ENCODE measurements at places on chromosomes 11 and 22.

DNA sequence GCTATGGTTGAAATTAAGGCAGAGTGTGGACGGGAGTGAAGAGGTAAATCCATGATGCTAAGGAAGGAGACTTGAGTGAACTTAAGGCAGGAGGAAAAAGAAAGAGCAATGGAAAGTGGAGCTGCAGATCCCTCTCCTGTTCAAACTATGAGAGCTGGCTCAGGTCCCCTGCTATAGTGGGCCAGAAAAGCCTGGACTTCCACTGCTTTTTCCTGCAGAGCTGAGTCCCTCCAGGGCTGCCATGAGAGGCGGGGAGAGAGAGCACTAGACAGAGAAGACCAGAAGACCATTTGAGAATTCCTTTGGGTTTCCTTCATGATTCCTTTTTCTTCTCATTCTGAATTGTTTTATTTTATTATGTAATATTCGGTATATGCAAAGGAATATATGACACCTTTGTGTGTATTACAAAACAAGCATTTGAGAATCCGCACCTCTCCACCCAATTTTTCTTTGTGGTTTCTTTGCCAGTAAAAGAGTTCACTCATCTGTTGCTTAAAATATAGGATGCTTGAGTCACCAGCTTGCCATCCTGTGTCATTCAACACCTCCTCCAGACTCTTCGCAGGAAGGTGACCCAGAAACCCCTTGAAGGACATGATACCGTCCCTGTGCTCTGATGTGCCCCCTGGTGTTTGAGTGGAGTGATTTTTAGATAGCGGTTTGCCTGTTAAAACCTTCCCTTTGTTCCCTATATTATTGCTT, 24.4 kb downstream of the SREBF2 start:
- DNase-seq: peak; percentile 84

DNA sequence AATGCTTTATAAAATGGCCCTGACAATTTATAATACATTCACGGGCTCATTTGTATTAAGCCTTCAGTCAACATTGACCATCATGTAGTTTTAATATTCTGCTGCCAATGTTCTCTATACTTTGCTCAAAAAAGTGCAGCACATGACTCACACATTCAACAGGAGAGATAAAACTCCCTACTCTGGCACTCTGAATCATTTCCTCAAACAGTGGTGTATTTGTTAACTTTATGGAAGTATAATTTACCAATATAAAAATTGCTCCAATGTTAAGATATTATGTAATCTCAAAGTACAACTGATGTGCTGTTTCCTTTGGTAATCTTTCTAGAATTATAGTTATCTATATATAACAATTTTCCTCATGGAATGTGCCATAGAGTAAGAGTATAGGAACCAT, 39.9 kb downstream of the MAML2 start:
- DNase-seq: no peak

GRCh38 chr11:126303623-126304456, at the start of gene DCPS:
DCPS (plus strand) TSS chr11:126304060; CDS start chr11:126304081, 21 bp downstream.
- DNase-seq: peak; percentile 88

DNA sequence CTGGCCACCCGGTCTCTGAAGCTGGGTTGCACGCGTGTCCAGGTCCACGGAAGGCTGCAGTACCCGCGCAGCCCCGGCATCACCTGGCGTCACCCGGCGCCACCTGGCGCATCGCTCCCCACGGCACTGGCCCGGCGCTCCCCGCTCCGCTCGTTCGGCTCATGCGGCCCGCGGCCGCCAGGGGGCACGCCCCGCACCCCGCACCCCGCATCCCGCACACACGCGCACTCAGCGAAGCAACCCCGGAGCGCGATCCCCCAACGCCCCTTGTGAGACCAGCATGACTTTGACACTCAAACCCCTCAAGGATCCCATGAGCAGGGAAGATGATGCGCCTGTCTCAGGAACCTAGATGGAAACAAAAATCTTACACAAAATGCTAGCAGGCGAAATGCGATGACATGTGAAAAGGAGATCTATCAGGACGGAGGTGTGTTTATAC, 11.9 kb downstream of the B3GNT6 start:
- peak; percentile 68 for DNase-seq

GRCh38 chr11:59201353-59201752, 11.4 kb downstream of the MPEG1 start:
- DNase-seq: no peak

DNA sequence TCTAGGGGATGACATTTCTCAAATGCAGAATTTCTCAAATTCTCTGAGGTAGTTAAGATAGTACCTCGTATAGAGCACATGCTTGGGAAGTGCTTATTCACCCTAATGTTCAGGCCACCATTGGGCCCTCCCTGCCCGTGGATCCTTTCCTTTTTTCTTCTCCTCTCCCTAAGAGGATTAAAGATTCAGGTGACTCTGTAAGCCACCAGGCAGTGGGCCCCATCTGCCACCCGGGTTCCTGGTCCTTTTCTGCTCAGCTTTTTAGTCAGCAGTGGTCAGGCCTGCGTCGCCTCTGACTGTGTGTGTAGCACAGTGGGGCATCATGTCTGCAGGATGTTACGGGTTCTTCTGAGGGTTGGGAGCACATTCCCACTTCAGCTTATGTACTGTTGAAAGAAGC, 7.2 kb downstream of the CEP164 start:
- DNase-seq: no peak

GRCh38 chr11:125797641-125798040, 9.7 kb downstream of the PATE3 start:
- no peak for DNase-seq

- no peak for DNase-seq
Measured at GRCh38 chr11:12137938-12138731, 27.7 kb downstream of the MICAL2 start.

DNA sequence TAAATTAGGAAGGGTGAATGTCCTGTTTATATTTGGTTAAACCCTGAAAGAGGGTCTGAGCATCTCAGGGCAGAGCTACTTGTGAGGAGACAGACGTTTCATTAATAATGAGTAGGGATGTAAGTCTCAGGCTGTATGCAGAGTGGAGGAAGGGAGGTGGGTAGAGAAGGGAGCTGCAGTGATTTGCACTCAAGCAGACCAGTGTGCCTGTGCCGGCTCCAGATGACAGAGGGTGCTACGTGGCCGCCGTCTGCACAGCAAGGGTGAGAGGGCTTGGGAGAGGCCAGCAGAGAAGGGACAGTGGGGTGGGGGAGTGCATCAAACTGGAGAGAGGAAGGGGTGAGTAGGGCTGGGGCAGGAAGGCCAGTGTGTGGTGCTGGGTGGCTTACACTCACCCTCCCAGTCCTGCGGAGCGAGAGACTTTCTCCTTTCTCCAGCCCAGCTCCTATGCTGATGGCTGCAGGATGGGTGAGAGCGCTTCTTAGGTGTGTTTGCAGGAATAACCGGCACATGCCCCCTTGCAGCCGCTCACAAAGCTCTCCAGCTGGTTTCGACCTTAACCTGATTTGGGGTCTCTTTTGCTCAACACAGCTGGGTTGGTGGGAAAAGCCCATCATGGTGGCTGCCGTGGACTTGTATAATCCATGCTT, 130.6 kb downstream of the ST3GAL4 start:
- no peak for DNase-seq

GRCh38 chr22:42439821-42440674, 7.8 kb upstream of the NFAM1 start:
- no peak for DNase-seq

- DNase-seq: no peak
Measured at GRCh38 chr22:36573815-36574363, 44.9 kb upstream of the EIF3D start.

GRCh38 chr11:104390651-104391050, 226.7 kb upstream of the PDGFD start:
- DNase-seq: peak; percentile 33

GRCh38 chr22:29470159-29470855, 9.7 kb upstream of the NEFH start:
- peak; percentile 70 for DNase-seq

DNA sequence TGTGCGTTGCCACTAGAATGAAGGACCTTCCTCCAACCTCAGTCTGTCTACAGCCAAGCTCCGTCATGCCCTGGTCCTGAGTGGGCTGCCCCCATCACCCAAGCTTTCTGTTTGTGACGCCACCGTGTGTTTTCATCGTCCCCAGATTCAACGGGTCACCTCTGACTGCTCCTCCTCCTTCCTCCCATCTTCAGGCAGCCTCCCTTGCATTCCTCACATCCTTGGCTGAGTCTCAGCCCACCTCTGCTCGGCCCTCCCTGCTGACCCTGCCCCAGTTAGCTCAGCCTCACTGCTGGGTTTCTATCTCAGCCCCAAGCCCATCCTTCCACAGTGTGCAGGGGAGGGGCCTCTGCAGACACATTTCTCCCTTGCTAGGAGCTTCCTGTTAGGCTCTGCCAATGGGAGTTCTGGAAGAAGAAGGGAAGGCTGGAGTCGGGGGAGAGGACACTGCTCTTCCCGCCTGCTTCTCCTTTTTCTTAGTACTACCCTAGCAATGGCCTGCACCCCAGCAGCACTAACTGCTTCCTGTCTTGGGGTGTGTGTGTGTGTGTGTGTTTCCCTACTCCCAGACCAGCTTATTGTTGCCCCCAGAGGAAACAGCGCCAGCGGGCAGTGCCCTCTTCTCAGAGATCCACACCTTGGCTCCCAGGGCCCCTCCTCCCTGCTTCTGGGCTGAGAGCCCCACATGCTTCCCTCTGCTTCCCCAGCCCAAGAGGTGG, 5.2 kb downstream of the IFT27 start:
- DNase-seq: no peak

DNA sequence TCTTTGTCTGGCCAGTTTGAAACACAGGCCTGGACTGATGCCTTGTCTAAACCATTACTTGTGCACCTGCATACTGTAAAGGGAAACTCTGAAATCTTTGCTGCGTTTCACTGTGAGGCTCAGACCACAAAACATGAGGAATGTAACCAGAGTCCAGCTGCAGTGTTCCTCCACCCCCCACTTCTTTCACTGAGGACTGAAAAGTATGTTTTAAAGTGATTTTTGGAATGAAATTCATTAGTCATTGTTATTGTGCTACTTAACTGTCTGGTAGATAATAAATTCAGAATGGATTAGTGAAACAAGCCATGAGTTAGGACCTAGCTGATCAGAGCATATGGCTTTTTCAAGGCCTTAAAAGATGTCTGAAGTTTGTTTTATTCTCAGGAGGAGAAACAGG, 181.2 kb downstream of the WNT11 start:
- peak; percentile 28 for DNase-seq

DNA sequence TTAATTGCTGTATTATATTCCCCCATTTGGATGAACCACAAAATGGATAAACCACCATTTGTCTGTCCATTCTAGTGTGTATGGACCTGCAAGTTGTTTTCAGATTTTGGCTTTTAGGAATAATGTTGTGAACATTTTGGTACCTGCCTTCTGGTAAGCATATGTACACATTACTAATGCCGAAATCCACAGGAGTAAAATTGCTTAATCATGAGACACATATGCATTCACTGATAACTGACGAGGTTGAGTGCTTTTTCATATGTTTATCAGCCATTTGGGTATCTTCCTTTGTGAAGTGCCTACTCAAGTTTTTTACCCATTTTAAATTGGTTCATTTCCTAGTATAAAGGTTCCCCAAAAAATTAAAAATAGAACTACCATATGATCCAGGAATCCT, 34.2 kb downstream of the OSBP2 start:
- DNase-seq: no peak

- DNase-seq: no peak
Measured at GRCh38 chr11:109658190-109658589, 236.2 kb downstream of the C11orf87 start.

- no peak for DNase-seq
Measured at GRCh38 chr22:35912658-35913057, 116.0 kb downstream of the RBFOX2 start.

GRCh38 chr11:18720091-18720807, 5.7 kb downstream of the IGSF22 start:
- DNase-seq: no peak

- DNase-seq: peak; percentile 93
Measured at GRCh38 chr11:69524291-69524882, 42.9 kb downstream of the LINC01488 start.

DNA sequence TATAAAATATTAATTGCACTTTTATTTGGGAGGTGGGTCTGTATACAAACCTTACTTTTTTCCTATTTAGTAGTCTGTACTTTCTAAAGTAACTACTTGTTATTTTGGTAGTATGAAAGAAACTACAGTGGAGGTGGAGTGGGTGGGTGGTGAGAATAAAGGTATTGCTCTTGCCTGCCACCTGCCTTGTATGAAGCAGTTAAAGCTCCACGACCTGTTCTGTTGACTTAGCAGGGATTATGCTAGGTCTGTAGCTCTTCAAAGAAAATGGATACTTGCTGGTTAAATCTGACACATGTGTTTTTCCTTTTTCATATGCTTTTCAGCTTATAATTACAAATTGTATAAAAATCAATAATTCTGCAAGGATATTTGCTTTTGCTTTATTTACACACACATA, 111.9 kb downstream of the EHF start:
- DNase-seq: no peak

GRCh38 chr11:19493446-19494213, 219.0 kb upstream of the NAV2 start:
- DNase-seq: no peak

GRCh38 chr22:44622147-44622427, 79.9 kb upstream of the PRR5 start:
- DNase-seq: no peak

GRCh38 chr22:37267135-37267587, 15.1 kb upstream of the CYTH4 start:
- peak; percentile 44 for DNase-seq

GRCh38 chr22:46969961-46970360, 207.5 kb downstream of the TBC1D22A start:
- DNase-seq: no peak

- DNase-seq: no peak
Measured at GRCh38 chr22:23380230-23380573, 199.9 kb downstream of the IGLL1 start.

DNA sequence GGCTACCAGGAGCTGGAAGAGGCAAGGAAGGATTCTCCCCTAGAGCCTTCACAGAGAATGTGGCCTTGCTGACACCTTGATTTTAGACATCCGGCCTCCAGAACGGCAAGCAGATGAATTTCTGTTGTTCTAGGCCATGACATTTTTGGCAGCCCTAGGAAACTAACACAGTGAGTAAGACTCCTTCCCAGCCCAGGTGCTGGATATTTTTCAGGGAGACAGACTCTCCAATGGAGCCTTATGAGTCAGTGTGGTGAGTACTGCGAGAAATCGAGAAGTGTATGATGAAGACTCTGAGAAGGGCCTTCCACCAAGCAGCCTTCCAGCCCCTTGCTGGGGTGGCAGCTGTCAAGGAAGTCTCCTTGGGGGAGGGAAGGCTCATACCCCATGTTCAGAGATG, 114.4 kb downstream of the OSBP2 start:
- no peak for DNase-seq

GRCh38 chr11:65124480-65125196, 2.5 kb downstream of the MRPL49 start:
- DNase-seq: no peak

GRCh38 chr11:4059424-4059823, 35.2 kb upstream of the RRM1 start:
- DNase-seq: no peak

GRCh38 chr22:27609451-27609888, 192.1 kb downstream of the MN1 start:
- DNase-seq: no peak

GRCh38 chr22:42353883-42354727, 78.1 kb downstream of the NFAM1 start:
- DNase-seq: no peak

All from HTR-8/SVneo (cell line).